ENCODE measurements at places on chromosomes 3 and 15. TPM values are rescaled to one million over a fixed set of nuclear protein-coding genes. Genes with fewer than 3 reads are reported as not detected.

DNA sequence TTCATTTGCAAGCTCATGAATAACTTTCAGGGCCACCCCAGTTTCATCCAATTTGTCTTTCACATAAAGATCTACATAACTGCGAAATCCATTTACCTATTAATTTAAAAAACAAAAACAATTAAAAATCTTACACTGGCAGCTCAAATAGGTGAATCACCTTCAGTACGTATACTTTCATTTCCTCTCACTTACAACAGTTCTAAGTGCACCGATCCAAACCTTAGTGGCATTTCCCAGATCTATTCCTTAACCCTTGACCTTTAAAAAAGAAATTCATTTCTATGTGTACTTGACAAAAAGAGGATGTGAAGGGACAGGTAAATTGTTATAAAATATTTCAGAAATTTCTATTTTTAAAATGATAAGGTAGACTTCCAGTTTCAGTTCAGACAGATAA lies 30.8 kb downstream of the TOP2B start:
- DNase-seq = no peak
- no peak overlapping the region for H3K27ac ChIP-seq
- no peaks in the 10 kb centered on the region for H3K27me3 ChIP-seq
- H3K4me3 ChIP-seq = no peak overlapping the region

GRCh38 chr15:73941044-73941443 lies 14.8 kb downstream of the LOXL1 start:
- peaks cover 5% of the 10 kb centered on the region for H3K27me3 ChIP-seq
- peaks cover 2% of the 10 kb centered on the region for H3K36me3 ChIP-seq
- H3K4me1 ChIP-seq = peaks cover 11% of the 10 kb centered on the region
- no peak overlapping the region for H3K4me3 ChIP-seq
- no peak overlapping the region for H3K27ac ChIP-seq

DNA sequence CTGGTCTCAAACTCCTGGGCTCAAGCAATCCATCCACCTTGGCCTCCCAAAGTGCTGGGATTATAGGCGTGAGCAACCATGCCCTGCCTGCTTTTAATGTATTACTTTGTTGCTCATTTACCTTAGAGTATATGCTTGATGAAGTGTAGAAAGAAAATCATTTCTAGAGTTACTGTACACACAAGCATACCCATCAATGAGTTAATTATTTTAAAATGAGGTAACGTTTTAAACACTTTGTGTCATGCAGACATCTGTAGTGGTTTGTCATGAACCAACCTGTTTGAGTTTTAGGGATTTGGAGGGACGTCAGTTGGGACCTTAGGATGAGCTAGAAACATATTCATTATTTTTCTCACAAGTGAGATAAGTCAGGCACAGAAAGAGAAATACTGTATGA lies 332.4 kb upstream of the IGF1R start:
- no peaks in the 10 kb centered on the region for H3K36me3 ChIP-seq
- H3K4me3 ChIP-seq = no peak overlapping the region
- H3K4me1 ChIP-seq = no peaks in the 10 kb centered on the region
- no peak for DNase-seq

XCR1 gene
- 0.05 TPM for total RNA-seq

SHISA5 gene
- 90.1 TPM for total RNA-seq

DHX36 gene
- total RNA-seq = 95.2 TPM

CGNL1 gene
- not detected for total RNA-seq

STRIT1 gene
- total RNA-seq = not detected

PP2D1 gene
- total RNA-seq = not detected

- no peak overlapping the region for H3K4me3 ChIP-seq
- no peaks in the 10 kb centered on the region for H3K36me3 ChIP-seq
- H3K4me1 ChIP-seq = peaks cover 6% of the 10 kb centered on the region
Measured at GRCh38 chr3:157239082-157239704, 79.2 kb upstream of the CCNL1 start.

THAP10 gene
- not detected for total RNA-seq

DNA sequence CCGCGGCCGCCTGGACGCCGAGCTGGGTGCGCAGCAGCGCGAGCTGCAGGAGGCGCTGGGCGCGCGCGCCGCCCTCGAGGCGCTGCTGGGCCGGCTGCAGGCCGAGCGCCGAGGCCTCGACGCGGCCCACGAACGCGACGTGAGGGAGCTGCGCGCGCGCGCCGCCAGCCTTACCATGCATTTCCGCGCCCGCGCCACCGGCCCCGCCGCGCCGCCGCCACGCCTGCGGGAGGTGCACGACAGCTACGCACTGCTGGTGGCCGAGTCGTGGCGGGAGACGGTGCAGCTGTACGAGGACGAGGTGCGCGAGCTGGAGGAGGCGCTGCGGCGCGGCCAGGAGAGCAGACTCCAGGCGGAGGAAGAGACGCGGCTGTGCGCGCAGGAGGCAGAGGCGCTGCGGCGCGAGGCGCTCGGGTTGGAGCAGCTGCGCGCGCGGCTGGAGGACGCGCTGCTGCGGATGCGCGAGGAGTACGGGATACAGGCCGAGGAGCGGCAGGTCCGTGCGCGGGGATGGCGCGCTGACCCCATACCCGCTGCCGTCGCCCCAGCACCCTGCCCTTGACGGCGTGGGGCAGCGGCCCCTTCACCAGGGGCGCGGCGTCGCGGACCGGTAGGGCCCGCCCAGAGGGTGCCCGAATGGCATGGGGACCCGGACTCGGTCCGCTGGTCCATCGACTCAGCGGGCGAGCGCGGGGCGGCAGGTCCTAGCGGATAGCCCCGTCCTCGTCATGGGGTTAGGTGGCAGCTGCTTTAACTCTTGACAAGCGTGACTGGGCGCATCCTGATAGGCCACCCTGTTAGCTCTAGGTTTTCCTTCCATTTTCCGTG lies 848 bp downstream of the SYNM start:
- H3K36me3 ChIP-seq = no peaks in the 10 kb centered on the region
- no peak overlapping the region for H3K27ac ChIP-seq
- peak overlapping the region; percentile 74 for H3K4me3 ChIP-seq
- peaks cover 31% of the 10 kb centered on the region for H3K27me3 ChIP-seq

Data from activated T-helper 1 cell treated with anti-CD3 and anti-CD28 coated beads, Interleukin-12 subunit alpha, Interleukin-12 subunit beta, Interleukin-2, Interleukin-4 antibody, amounts not matched to agents 30 ng/mL and 10 ng/mL and 1 ng/mL, durations not matched to agents 14 hours and 24 hours and 36 hours (primary cell).